ENCODE measurements at places on chromosomes 1 and 21.

DNA sequence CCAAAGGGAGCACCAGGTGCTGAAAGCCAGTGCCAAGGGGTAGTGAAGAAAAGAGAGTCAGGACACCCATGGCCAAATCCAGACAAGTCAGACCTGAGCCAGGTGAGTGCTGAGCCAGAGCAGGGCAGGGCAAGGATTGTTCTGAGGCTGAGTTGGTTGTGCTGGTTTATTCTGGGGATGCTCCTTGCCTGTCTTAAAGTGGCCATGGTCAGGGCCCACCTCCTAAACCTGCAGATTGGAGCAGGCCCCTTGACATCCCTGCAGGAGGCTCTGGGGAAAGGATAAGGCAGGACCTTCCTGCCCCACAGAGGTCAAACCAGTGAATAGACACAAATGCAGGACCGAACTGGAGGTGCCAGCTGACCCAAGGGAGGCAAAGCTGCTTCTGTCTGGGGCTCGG lies 138.4 kb downstream of the HIVEP3 start:
- no peak for DNase-seq

GRCh38 chr1:94883691-94884090 lies 43.2 kb downstream of the CNN3 start:
- no peak for DNase-seq

DNA sequence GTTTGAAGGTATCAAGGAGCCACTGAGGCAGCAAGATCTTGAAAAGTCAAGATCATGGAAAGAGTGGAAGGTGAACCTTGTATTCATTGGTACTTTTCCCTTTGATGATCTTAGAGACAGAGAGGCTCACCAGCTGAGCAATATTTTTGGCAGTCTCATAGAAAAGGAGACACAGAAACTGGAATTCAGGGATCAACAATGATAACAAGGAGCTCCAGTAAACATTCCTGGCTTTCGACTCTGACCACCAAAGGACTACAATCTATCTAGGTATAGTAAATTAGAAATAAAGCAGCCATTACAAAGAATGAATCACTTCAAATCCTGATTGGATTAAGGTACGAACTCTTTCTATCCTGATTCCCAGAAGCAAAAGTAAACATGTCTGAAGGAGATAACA lies 615.4 kb downstream of the KIF26B start:
- DNase-seq, result no peak

- no peak for DNase-seq
Observed at GRCh38 chr1:35279555-35279904, 11.0 kb downstream of the ZMYM4 start.
